ENCODE measurements at places on chromosomes 16 and 17.

DNA sequence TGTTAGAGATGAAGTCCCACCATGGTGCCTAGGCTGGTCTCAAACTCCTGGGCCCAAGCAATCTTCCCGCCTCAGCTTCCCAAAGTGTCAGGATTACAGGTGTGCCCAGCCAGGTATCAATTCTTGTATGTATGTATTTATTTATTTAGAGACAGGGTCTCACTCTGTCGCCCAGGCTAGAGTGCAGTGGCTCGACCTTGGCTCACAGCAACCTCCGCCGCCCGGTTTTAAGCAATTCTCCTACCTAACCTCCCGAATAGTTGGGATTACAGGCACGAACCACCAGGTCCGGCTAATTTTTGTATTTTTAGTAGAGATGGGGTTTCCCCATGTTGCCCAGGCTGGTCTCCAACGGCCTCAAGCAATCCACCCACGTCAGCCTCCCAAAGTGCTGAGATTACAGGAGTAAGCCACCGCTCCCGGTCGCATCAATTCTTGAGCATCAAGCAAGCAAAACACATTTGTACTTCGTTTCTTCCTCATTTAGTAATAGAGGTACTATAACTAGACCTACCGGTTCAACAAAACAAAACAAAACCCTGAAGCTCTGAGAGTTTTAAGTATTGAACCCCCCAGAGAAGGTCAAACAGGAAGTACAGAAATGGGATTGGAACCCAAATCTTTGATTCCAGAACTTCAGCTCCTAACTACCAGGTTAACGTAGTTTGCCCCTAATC is 1.0 kb upstream of the ZNF500 start:
- no peak for DNase-seq

DNA sequence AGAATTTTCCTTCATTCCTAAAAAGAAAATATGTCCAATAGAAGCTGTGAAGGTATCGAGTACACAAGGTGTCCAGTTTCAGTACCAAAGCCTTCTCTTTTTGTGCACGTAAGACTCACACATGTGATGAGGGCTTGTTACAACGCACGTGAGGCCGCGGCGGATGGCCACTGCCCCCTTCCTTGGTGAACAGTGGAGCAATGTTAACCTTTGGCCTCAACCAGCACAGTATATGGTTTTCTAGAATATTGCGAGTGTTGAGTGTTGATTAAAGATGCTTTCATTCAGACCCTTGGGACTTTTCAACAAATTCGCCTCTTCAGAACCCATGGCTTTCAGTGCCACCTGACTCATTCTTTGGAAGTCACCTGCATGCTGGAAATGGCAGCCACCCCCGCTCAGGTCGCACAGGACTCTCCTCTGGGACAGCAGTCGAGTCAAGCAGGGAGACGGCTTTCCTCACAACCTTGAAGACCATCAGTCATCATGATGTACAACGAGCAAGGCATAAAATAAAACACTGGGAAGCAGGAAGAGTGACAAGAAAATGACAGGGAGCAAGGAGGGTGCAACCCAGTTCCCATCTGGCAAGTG is 14.5 kb downstream of the MAP1LC3B start:
- no peak for DNase-seq

GRCh38 chr16:78425891-78426510 is 326.5 kb downstream of the WWOX start:
- DNase-seq = no peak

GRCh38 chr16:52708476-52708875 is 161.5 kb upstream of the TOX3 start:
- DNase-seq = no peak

DNA sequence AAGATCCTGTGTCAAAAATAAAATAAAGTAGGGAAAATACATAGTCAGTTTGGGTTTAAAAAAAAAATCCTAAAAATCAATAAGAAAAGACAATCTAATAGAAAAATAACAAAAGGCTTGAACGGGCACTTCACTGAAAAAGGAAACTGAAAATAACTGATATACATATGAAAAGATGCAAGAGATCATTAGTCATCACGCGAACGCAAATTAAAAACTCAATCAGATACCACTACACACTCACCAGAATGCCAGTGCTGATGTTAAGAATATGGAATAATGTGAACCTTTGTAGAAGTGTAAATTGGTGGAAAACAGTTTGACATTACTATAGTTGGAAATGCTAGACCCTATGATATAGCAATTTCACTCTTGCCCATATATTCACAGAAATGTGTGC is 14.6 kb downstream of the GNGT2 start:
- DNase-seq = no peak

- DNase-seq = no peak
Measured at GRCh38 chr17:38906460-38907228, 18.8 kb upstream of the LASP1NB start.

- DNase-seq = no peak
Measured at GRCh38 chr16:61580579-61580978, 455.7 kb downstream of the CDH8 start.

- DNase-seq = no peak
Measured at GRCh38 chr17:5055543-5055942, 20.3 kb upstream of the SLC52A1 start.
